NCI-H1436 (cell line): ENCODE measurements at places on chromosomes 3 and 15.

DNA sequence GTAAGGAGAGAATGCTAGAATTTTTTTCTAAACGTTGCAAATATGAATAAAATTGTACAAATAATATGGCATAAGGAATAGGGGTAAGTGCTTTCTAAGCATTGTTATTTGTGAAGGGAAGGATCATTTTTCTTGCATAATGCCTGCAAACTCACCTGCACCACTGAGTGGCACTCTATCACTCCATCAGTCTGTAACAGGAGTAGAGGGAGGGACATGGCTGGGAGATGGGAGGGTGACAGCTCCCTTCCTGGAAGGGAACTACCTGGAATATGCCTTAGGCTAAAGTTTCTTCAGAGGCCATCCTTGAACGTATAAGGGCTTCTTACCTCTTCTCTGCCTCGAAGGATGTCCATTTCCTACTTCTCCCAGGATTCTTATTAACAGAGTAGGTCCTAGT is 3.0 kb downstream of the NAALADL2 start:
- DNase-seq = peak; percentile 55

- DNase-seq = no peak
Observed at GRCh38 chr3:23232854-23233253, 29.7 kb downstream of the UBE2E2 start.

- no peak for DNase-seq
Observed at GRCh38 chr3:70963431-70964275, 619.9 kb downstream of the FOXP1 start.

- no peak for DNase-seq
Observed at GRCh38 chr3:59535791-59536221, 486.0 kb upstream of the CFAP20DC start.

DNA sequence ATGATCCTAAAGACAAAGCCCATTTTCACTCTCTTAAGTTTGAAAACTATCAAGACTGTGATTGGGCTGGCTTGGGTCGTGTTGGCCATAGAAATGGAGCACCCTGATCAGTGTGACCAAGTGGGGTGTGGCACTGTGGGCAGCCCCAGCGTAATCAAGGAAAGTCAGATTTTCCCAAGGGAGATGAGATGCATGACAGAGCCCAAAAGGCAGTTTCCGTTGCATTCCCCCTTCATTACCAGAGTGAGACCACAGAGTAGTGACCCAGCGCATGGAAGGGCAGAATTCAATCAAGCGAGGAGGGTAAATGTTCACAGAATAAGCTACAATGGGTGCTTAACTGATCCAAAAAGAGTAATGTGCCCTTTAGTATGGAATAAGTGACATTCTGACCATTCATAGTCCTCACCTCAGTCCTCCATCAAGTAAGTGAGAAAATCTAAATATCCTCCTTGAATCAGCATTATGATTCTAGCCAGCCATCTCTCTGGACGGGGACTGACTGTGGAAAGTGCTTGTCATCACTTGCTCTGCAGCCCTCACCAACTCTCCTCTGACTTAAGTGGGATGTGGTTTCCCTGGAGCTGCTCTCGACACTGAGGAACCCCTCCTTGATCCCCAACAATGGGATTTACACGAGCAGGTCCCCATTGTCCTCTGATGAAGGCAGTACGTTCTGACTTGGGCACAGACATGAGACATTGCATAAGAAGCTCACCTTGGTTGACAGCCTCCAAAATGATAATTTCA is 430.5 kb downstream of the OCA2 start:
- DNase-seq = no peak

GRCh38 chr3:185270262-185270955 is 16.6 kb upstream of the EHHADH start:
- peak; percentile 84 for DNase-seq

GRCh38 chr3:41117398-41117870 is 81.9 kb upstream of the CTNNB1 start:
- no peak for DNase-seq

DNA sequence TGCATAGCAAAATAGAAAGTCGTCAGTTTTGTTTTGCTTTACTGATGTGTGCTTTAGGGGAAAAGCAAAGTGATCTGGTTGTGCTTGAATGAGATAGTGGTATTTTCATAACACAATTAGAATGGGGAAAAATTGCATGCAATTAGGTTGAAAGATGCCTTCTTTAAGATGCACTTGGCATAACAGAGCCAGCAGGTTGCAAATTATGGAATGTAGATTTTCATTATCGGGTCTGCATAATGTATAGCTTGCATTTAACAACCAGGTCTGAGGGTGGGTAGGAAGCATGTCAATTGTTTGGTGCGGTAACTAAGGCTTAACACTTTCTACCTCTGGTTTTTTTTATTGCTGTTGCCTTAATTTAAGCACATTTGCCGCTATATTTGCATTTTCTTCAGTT is 370.7 kb upstream of the MCTP2 start:
- no peak for DNase-seq

DNA sequence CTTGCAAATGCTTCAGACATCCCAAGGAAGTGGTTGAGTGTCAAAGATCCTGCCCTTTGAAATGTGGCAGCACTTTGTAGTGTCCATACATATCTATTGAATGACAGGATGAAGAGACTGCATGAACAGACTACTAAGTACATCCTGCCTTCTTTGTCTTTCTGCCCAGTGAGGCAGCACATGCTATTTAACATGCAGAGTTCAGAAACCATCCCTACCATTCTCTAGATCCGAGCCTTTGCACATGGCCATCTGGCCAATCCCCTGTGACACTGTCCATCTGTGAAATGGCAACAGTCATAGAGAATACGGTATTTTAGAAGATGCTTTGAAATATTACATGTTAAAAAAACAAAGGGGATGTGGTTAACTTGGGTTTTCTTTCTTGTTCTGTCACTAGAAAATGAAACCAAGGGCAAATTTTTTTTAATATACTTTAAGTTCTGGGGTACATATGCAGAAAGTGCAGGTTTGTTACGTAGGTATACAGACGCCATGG is 519.6 kb downstream of the NTRK3 start:
- DNase-seq = no peak

- DNase-seq = no peak
Observed at GRCh38 chr3:121942116-121942786, 48.0 kb downstream of the SLC15A2 start.

GRCh38 chr3:162034368-162034767 is 537.8 kb downstream of the OTOL1 start:
- no peak for DNase-seq

DNA sequence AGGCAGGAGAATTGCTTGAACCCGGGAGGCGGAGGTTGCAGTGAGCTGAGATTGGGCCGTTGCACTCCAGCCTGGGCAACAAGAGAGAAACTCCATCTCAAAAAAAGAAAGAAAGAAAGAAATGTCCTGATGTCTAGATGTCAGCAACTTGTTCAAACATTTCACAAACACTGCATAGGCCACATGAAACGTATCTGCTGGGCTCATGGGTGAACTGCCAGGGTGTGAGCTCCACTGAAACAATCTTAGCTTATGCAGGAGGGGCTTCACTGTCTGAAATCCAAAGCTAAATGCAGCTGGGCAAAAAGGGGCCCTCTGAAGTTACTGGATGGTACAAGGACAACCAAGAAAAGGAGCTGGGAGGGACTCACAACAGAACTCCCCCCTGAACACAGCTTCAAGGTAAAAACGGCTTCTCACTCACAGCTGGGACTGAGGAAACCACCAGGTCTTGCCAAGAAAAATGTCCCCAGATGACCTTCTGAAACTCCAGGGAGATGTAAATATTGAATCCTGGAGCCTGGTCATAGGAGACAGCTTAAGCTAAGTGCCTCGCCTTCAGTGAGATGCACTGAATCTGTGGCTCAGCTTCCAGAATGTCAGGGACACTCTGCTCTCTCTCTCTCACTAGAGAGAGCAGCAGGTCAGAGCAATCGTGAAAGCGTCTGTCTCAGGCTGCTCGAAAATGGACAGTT is 31.9 kb downstream of the SEC61A1 start:
- DNase-seq = no peak

DNA sequence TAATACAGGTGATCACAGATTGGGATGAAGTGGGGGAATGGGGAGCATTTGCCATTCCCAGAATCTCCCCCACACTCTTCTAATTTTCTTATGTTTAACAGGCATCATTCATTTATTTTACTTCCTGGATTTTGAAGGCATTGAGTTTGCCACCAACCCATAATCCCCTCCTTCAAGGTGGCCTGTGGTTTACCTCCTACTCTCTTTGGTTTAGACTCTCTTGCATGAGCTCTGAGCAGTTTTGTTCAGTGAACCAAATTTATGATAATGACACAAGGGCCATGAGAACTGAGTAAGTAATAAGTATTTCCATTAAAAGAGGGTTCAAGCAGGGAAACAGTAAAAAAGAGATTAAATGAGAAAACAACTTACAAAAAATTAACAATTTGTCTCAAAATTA is 703.1 kb upstream of the CFAP20DC start:
- DNase-seq = no peak
